ENCODE measurements at places on chromosomes 4 and X.

DNA sequence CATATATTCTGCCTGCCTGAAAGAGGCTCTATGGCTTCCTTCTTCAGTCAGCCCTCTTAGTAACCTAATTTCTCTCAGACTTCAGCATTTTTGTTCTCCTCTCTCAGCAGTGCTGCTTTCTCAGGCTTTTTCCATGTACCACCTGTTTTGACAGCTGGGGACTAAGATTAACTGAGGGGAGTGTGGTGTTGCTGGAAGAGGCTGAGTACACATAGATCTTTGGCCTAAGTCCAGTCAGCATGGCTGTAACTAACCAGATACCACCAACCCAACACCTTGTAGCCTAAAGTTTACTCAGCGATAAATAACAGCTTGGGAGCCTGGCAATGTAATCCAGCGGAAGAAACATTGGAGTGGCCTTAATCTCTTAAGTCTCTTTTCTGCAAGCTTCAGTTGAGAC lies 85.5 kb downstream of the RTL3 start:
- DNase-seq = no peak

DNA sequence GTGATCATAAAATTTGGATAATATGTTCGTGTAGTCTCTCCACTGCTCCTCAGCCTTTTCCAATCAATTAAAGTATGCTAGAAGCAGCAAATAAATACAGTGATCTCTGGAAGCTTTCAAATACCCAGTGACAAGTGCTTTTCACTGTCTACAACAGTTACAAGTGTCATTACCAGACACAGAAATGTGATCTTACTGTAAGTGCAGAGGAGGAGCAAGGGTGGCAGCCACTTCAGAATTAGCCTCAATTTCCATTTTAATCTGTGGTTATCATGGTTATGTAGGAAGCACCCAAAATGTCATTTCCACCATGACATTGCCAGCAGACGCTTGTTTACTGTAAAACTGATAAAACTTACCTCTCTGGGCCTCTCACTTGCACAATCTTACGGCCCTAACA lies 133.9 kb upstream of the ADAMTS3 start:
- no peak for DNase-seq

GRCh38 chr4:8777320-8778196 lies 94.1 kb downstream of the HMX1 start:
- no peak for DNase-seq

DNA sequence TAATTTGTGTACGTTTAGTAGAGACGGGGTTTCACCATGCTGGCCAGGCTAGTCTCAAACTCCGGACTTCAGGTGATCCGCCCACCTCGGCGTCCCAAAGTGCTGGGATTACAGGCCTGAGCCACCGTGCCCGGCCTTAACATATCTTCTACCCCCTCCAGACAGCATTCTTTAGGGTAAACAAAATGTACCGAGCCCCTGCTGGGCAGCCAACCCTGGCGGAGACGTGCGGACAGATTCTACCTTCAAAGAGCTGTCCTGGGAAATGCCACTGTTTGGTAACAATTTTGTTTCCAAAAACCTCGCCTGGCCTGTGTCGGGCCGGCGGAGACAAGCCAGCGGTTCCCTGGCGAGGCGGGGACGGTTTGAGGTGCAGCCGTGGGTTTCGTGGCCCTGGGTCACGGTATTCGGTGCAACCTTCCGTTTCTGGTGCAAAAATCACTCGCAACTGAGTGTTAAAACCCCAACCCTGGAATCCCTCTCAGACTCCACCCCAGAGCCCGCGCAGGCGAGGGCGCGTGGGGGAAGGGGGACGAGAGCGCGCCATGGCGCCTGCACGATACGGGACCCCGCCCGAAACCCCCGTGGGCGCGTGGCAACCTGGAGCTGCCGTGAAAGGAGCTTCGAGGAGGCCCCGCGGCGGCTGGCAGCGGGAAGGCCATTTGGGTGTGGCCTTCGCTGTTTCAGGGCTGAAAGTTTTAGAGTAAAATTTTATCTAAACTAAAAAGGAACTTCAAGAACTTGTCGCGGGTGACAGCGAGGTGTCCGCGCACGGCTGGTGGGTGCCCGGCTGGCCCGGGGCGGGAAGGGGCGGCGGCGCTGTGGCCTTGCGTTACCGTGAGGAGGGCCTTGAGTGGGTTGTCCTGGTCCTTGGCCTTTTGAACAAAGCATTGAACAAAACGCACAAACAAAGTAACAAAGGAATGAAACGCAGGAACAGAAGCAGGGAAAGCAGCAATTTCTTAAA lies 17.0 kb downstream of the MRFAP1 start:
- DNase-seq = no peak

- DNase-seq = no peak
These were observed 43.7 kb downstream of the SAT1 start for GRCh38 chrX:23826653-23827052.

- DNase-seq = no peak
These were observed 17.4 kb upstream of the ODAM start for GRCh38 chr4:70178075-70178660.

DNA sequence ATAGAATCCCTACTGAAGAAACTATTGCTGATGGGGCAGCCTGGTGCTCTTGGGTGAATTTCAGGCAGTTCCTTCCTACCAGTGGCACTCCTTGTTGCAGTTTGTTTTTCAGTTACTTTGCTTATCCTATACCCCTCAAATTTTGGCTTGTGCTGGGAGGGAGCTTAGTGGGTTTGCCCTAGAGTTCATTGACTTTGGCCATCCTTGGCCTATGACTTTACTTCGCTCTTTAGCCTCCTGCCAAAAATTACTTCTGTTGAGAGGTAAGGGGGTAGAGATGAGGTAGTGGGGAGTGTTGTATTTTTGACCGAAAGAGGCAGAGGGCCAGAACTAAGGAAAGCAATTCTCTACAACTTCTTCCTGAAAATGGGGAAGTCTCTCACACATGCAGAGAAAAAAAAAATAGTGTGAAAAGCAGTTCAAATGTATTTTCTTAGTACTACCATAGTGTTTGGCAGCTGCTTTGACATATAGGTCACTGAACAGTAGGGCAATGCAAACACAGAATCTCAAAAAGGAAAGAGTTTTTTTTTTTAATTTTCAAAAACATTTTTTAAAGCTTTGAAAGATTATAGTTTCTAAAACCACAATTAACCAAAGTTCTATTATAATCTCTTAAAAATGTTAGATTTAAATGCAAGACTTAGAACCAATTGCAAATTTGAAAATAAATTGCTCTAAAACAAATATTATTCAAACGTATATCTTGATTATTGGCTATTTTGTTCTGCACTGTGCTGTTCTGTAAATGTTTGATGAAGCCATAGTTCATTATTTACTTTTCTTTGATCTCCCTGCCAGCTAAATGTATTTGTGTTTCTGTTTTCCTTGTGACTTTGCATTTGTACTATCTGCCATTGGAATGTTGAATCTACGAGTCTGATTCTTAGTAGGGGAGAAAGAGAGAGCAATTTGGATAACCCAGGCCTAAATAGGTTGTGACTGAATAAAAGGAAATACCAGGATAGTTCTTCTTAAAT lies 73.6 kb downstream of the DCK start:
- no peak for DNase-seq

DNA sequence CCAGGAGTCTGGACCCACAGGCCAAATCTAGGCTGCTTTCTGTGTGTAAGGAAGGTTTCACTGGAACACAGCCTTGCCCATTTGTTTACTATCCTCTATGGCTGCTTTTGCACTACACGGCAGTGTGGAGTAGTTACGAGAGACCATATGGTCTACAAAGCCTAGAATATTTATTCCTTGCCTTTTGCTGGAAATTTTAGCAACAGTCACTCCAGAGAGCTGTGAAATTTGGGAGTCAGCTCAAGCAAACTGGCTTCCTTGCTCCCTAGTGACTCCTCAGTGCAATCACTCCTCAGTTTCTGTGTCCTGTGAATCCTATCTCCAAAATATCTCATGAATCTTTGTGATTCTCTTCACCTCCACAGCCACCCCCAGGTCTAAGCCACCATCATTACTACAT lies 99.0 kb upstream of the CPEB2 start:
- no peak for DNase-seq

- no peak for DNase-seq
These were observed 50.1 kb downstream of the ENPP6 start for GRCh38 chr4:184167576-184167975.

- DNase-seq = no peak
These were observed 71.2 kb upstream of the GRID2 start for GRCh38 chr4:92232566-92232965.

- peak; percentile 39 for DNase-seq
These were observed 58.3 kb downstream of the ZFX start for GRCh38 chrX:24207826-24208225.

DNA sequence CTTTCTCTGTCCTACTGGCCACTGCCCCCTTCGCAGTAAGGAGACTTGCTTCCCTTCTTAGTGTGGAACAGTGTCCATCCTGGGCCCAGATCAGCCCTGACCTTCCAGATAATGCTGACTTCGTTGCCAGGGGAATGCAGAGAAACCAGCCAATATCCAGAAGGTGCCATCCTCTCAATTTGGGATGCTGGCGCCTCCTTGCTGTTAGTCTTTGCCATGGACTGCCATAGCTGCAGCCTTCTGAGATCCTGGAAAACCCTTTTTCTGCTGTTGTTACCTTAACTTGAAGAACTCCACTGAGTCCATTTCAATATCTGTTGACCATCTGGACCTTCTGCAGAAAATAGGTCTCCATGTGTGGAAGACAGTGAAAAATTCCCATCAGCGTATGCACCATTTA lies 21.8 kb downstream of the RAI2 start:
- no peak for DNase-seq

DNA sequence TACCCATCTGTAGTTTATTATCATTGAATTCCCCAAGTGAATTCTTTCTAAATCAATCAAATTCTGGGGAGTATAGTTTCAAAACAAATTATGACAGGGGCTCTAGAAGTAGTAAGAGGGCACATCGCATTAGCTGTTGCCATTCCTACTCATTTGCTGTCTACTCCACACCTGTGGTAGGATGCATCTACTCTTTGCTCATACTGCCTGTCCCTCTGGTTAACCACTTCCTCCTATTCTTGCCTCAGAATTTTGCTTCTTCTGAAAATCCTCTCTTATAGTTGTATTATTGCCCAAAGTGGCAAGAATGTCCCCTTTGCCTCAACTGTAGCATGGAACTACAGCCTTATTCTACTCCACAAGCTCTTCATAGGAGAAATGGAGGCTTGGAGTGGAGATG lies 12.7 kb upstream of the DGKK start:
- no peak for DNase-seq

DNA sequence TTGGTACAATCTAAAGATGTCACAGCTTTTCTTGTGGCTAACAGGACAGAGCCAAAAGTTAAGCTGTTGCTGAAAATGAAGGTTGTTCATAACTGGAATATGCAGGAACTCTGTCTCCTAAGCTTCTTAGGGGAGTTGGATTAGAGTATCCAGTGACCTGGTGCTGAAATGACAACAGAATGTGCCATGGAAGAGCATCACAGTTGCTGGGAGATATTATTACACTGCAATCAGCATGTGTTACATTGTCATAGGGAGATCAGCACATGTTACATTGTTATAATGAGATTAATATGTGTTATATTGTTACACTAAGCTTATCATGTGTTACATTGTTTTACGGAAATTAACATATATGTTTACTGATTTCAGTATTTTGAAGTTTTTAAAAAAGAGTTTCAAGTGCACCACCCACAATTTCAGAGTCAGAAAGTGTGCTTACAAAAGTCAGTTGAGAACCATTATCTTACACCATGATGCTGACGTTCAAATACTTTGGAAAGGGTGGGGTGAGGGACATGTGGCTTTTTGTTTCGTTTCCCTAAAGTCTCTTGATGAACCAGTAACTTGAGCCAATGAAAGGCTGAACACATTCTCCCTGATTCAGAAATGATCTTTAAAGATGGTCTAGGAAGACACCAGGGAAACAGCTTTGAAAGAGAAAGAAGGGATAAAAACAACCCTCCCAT lies 113.4 kb downstream of the DRD5 start:
- no peak for DNase-seq

DNA sequence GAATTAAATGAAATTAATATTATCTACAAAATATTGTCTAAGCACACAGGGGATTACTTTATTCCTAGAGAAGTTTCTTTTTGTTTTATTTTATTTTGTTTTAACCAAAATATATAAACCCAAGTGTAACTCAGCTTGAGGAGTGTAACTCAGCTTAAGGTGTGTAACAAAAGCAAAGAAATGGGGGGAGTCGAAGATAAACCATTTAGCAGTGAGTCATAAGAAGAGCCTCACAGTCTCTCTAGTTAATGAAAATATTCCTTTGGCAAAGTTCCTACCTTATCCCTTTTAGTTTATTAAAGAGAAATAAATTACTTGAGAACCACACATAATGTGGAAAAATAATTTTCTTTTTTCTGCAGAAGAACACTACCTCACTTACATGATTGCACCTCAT lies 261.8 kb downstream of the KCTD8 start:
- DNase-seq = no peak

DNA sequence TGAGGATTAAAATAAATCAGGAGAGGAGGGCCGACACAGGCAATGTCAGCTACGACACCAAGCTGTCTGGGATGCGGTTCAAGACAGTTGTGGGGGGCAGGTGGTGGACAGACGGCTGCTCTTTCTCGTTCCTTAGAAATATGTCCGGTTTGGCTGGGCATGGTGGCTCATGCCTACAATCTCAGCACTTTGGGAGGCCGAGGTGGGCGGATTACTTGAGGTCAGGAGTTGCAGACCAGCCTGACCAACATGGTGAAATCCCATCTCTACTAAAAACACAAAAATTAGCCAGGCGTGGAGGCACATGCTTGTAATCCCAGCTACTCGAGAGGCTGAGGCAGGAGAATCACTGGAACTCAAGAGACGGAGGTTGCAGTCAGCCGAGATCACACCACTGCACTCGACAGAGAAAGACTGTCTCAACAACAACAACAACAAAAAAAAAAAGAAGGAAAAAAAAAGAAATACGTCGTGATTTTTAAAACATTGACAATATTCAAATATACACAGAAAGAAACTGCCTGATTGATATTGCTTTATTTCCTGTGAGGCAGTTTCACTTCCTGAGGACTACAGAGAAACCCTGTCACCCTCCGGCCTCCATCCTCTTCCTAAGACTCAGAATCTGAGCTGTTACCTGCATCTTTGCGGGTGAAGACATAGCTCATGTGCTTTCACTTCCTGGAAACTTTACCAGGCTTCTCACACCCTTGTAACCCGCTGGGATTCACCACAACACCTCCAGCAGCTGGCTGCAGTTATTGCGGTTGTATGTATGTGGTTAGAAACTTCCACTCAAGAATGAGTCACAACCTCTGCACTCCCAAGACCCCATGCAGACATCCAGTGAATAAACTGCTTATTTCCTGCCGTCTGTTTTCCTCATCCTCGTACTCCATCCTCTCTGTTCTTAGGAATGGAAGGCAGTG lies 63.8 kb upstream of the STS start:
- peak; percentile 93 for DNase-seq

DNA sequence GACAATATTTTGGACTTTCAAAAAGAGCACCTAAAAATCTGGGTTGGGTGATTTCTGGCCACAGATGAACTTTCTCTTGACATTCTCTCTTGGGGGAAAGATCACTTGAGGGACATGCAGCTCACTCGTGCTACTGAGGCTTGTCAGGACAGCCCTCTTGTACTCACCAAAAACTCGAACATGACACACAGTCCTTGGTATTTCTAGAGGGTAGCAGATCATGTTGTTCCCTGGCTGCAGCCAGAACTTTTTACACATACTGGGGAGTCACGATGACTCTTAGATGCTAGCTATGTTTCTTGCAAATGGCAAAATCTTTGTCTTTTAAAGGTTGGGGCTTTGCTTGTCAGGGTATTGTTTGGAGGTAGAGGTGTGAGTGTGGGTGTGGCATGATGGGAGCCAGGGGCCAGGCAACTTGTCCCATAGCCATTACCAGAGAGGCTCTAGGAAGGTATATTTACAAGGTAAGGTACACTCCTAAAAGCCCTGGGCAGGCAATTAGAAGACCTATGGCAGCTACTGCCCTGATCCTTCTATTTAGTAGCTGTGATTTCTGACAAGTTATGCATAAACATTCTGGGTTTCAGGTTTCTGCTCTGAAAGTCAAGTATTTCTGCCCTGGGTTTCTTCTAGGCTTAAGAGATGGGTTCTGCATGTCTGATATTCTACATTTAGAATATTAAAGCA lies 241.7 kb upstream of the TLL1 start:
- DNase-seq = no peak

Data from fibroblast of skin of right quadriceps (primary cell).